ENCODE measurements at places on chromosomes 6 and 20. TPM values are rescaled to one million over a fixed set of nuclear protein-coding genes. Genes with fewer than 3 reads are reported as not detected.

- H3K36me3 ChIP-seq = no peaks in the 10 kb centered on the region
- no peaks in the 10 kb centered on the region for H3K27me3 ChIP-seq
- DNase-seq = no peak
- no peak overlapping the region for H3K27ac ChIP-seq
- no peak overlapping the region for H3K4me3 ChIP-seq
These were observed 197.0 kb downstream of the SIM1 start for GRCh38 chr6:100267721-100268123.

DNA sequence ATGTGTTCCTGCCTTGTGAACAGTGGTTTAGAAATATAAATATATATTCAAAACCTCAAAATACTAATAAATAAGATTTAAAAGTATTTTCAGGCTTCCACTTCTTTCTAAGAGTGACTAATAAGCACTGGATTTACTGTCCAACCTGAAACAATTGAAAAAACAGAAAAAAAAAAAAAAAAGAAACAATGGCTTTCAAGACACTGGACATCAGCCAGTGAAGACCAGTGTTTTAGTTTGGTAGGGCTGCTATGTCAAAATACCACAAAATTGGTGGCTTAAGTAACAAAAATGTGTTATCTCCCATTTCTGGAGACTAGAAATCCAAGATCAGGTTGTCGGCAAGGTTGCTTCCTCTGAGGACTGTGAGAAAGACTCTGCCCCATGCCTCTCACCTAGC is 101.4 kb upstream of the PDE7B start:
- H3K27me3 ChIP-seq = no peaks in the 10 kb centered on the region
- H3K4me1 ChIP-seq = no peaks in the 10 kb centered on the region
- H3K4me3 ChIP-seq = no peak overlapping the region
- H3K27ac ChIP-seq = no peak overlapping the region

DNA sequence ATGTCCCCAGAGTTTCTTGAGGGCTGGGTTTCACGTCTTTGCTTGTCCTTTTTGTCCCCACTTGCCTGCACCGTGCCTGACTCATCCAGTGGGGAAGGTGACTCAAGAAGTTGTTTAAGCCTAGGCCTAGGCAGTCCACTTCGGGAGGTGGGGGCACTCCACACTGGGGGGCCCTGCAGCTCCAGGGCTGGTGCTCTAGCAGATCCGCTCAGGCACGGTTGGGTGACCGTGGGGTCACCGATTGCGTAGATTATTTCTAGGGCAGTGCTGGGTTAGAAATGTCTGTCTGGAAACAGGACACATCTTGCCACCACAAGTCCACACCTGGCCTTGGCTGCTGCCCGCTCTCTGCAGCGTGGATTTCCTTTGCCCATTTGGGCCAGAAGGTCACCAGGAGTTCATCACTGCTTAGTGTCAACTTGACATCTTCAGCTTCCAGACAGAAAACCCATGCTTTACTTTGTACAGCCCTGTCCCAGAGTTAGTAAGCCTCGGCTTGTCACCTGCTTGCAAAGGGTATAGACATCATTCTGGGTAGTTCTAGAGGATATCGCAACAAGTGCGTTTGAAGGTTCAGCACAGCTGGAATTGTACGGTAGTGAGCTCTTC is 13.6 kb upstream of the C20orf144 start:
- H3K27ac ChIP-seq = peak overlapping the region; percentile 54
- H3K4me3 ChIP-seq = no peak overlapping the region
- no peak for DNase-seq
- peaks cover 18% of the 10 kb centered on the region for H3K4me1 ChIP-seq
- no peaks in the 10 kb centered on the region for H3K27me3 ChIP-seq
- peaks cover 13% of the 10 kb centered on the region for H3K36me3 ChIP-seq

GRCh38 chr20:49210757-49211110 is 8.5 kb upstream of the DDX27 start:
- H3K4me1 ChIP-seq = no peaks in the 10 kb centered on the region
- no peak overlapping the region for H3K27ac ChIP-seq
- no peaks in the 10 kb centered on the region for H3K27me3 ChIP-seq
- no peak for DNase-seq

- no peak for DNase-seq
- no peaks in the 10 kb centered on the region for H3K27me3 ChIP-seq
- no peak overlapping the region for H3K27ac ChIP-seq
- no peaks in the 10 kb centered on the region for H3K36me3 ChIP-seq
- peaks cover 6% of the 10 kb centered on the region for H3K4me1 ChIP-seq
- no peak overlapping the region for H3K4me3 ChIP-seq
These were observed 102.5 kb downstream of the PPP1R14C start for GRCh38 chr6:150245148-150245935.

DNA sequence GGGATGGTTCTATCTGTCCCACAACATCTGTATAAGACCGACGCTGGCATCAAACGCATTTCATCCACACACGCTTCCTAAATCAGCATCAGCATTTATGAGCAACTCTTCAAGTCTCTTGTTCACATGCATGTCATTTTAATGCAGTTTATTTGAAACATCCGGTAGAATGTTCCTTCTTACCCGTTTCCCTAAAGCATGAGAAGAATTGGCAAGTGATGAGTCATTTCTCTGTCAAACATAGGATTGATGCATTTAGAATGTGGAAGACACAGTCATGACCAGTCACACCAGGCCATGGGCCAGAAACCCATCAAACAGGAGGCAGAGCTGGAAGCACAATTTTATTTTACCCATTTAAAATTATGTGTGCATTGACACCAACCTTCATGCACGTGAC is 122.8 kb downstream of the UST start:
- H3K4me3 ChIP-seq = no peak overlapping the region
- DNase-seq = no peak
- H3K27me3 ChIP-seq = no peaks in the 10 kb centered on the region
- peaks cover 10% of the 10 kb centered on the region for H3K4me1 ChIP-seq

GRCh38 chr6:36142971-36143838 is 12.9 kb downstream of the MAPK13 start:
- H3K36me3 ChIP-seq = no peaks in the 10 kb centered on the region
- no peak overlapping the region for H3K27ac ChIP-seq
- H3K27me3 ChIP-seq = no peaks in the 10 kb centered on the region
- no peak for DNase-seq
- H3K4me1 ChIP-seq = peaks cover 10% of the 10 kb centered on the region

GRCh38 chr6:90109141-90109540 is 187.5 kb downstream of the BACH2 start:
- H3K27me3 ChIP-seq = no peaks in the 10 kb centered on the region
- no peak overlapping the region for H3K27ac ChIP-seq
- no peak for DNase-seq
- no peaks in the 10 kb centered on the region for H3K36me3 ChIP-seq

DNA sequence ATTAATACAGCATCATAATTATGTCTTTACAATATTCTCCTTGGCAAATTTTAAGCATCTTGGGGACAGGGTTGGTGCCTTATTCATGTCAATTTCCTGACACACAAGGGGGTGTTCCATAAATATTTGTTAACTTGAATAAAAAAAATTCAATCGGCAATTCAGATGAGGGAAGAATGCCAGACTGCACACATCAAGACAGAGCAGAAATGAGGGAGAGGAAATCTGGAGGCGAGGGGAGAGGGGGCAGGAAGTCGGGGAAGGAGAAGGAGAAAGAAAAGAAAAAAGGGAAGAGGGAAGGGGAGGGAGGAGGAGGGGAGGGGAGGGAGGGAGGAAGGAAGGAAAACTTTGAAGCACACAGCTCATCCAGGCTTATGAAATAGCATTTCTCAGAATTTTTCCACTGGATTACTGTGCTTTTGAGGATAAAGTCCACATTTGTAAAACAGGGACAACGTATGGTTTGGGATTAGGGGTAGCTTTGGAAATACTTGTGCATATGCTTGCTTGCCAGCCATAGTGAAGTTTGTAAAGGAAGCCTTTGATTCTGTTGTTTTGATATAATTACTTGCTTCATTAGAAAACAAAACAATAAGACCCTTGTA is 362.1 kb downstream of the SAMD5 start:
- no peak overlapping the region for H3K27ac ChIP-seq
- DNase-seq = no peak
- H3K4me3 ChIP-seq = no peak overlapping the region
- no peaks in the 10 kb centered on the region for H3K27me3 ChIP-seq
- H3K36me3 ChIP-seq = no peaks in the 10 kb centered on the region

- H3K27me3 ChIP-seq = no peaks in the 10 kb centered on the region
- no peak overlapping the region for H3K27ac ChIP-seq
- DNase-seq = no peak
- H3K4me1 ChIP-seq = no peaks in the 10 kb centered on the region
- H3K36me3 ChIP-seq = no peaks in the 10 kb centered on the region
- no peak overlapping the region for H3K4me3 ChIP-seq
These were observed 38.2 kb downstream of the NFYA start for GRCh38 chr6:41111017-41111416.

DNA sequence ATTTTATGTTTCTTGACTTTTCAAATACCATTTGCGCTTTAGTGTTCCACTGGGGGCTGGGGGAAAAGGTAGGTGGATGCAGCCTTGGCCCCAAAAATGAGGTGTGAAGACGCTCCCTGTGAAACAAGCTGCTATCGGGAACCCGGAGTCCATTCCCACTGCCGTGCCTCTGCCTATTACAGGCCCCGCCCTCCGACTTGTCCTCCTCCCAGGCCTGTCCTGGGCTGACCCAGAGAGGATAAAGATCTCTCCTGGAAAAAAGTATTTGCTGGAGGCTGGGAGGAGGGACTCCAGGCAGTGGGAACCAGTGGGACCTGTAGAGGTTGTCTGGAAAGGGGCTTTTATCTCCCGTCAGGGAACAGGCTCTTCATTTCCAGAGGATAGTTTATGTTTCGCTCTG is 215.0 kb downstream of the SLC24A3 start:
- H3K4me3 ChIP-seq = no peak overlapping the region
- H3K27ac ChIP-seq = no peak overlapping the region
- peaks cover 9% of the 10 kb centered on the region for H3K4me1 ChIP-seq
- DNase-seq = no peak
- no peaks in the 10 kb centered on the region for H3K27me3 ChIP-seq
- no peaks in the 10 kb centered on the region for H3K36me3 ChIP-seq

DNA sequence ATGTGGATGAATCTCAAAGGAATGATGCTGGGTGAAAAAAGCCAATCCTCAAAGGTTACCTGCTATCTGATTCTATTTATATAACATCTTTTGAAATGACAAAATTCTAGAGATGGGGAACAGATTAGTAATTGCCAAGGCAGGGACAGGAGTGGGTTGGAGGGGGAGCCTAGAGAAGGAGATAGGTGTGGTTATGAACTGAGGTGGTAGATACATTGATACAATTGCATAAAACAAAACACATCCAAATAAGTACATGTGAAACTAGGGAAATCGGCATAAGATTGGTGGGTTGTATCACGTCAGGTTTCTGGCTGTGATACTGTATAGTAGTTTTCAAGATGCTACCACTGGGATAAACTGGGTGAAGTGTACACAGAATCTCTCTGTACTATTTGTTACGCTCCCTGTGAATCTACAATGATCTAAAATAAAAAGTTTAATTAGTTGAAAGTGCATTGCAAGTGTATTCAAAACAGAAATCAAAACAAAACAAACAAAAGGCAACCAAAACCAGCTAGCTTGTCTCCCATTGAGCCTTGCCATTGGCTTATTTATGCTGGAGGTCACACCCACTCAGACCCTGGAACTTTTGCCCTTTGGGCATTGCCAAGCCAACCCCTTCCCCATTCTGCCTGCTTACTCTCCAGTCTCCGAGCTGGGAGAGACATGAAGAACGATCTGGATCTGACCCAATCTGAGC is 27.8 kb downstream of the PPP1R16B start:
- DNase-seq = no peak
- H3K4me3 ChIP-seq = no peak overlapping the region
- no peaks in the 10 kb centered on the region for H3K4me1 ChIP-seq
- no peaks in the 10 kb centered on the region for H3K27me3 ChIP-seq
- no peaks in the 10 kb centered on the region for H3K36me3 ChIP-seq

GRCh38 chr6:67133973-67134372 is 1426.9 kb upstream of the EYS start:
- H3K36me3 ChIP-seq = no peaks in the 10 kb centered on the region
- H3K27ac ChIP-seq = no peak overlapping the region
- DNase-seq = no peak
- H3K4me3 ChIP-seq = no peak overlapping the region
- H3K27me3 ChIP-seq = no peaks in the 10 kb centered on the region
- no peaks in the 10 kb centered on the region for H3K4me1 ChIP-seq

DNA sequence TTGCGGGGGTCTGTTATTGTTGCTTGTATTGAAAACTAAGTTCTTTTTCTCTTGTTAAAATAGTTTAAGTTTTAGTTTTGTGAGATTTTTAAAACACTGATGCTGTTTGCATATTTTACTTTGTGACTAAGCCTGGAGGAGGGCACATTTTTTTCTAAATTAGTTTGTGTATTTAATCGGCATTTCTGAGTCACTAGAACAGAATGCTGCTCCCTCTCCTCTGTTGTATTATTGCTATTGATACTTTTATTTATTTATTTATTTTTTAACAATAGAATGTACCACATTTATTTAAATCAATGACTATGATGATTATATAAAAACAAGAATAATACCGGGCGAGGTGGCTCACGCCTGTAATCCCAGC is 5.1 kb upstream of the FAM50B start:
- DNase-seq = peak; percentile 39
- no peaks in the 10 kb centered on the region for H3K36me3 ChIP-seq
- H3K4me3 ChIP-seq = no peak overlapping the region
- H3K27me3 ChIP-seq = no peaks in the 10 kb centered on the region
- peaks cover 4% of the 10 kb centered on the region for H3K4me1 ChIP-seq

DNA sequence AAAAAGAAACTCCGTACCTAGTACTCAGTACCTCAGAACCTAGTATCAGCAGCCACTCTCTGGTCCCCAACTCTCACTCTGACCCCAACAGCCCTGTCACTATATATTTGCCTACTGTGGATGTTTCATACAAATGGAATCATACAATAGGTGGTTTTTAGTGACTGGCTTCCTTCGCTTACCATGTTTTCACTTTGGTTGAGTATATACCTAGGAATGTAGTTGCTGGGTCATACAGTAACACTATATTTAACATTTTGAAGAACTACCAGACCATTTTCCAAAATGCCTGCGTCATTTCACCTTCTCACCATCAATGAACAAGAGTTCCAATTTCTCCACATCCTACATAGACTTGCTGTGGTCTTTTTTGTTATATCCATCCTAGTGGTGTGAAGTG is 283.2 kb downstream of the GMDS start:
- H3K27ac ChIP-seq = no peak overlapping the region
- no peaks in the 10 kb centered on the region for H3K4me1 ChIP-seq
- H3K36me3 ChIP-seq = no peaks in the 10 kb centered on the region
- H3K27me3 ChIP-seq = no peaks in the 10 kb centered on the region
- no peak overlapping the region for H3K4me3 ChIP-seq
- DNase-seq = no peak

Gene UBE2C
- total RNA-seq = 267 TPM

Gene CNBD2
- total RNA-seq = 8.5 TPM

Gene CCN6
- total RNA-seq = not detected

Gene CST9
- not detected for total RNA-seq

Gene TFAP2D
- not detected for total RNA-seq

Gene LY6G6F
- not detected for total RNA-seq

Gene IRAK1BP1
- 7.5 TPM for total RNA-seq

Gene GLP1R
- total RNA-seq = 0.11 TPM

Gene PPP1R14C
- total RNA-seq = 104 TPM

Gene FUT9
- total RNA-seq = not detected

Gene COQ3
- total RNA-seq = 5.1 TPM

Gene NFS1
- 39.3 TPM for total RNA-seq

Gene CST3
- total RNA-seq = 256 TPM
